ENCODE measurements at places on chromosomes 2 and 18.
A peak's percentile ranks its signal among the peaks of the same experiment; 100 is the strongest.

- DNase-seq, result no peak
Observed at GRCh38 chr2:75336451-75336850, 137.1 kb upstream of the TACR1 start.

- no peak for DNase-seq
Observed at GRCh38 chr2:202841090-202841867, 30.3 kb downstream of the ICA1L start.

DNA sequence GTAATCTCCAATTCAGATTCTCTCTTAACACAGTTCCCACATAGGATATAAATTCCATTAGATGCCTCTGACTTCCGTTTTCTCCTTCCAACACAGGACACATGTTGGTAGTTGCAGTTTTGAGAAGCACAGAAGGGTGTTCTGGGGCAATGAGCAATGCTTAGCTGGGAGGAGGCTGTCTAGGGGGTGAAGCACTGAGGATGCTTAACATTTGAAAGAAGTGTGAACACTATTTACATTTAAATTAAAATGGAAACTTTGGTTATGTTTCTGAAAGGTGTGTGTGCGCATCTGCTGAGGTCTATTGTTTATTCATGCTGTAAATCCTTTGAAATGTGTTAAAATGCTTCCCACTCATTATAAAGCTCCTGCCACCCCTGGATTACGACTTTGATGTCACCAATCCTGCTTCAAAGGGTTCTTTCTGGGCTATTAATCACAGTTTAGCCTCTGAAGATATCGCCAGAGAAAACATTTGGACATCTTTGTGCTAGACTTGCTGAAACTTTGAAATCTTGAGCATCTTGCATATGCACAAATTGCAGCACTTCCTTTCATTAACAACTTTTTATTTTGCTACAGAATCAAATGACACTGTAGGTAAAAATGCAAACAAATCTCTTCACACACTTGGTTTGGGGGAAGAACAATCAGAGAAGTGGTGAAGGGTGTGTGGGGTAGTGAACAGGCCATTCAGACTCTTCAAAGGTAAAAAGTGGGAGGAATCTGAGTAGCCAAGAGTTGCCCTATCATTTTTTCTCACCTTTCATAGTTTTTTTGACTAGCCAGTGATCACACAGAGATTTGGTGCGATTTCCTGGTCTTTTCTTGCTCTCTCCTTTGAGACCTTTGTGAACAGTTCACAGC lies 258.4 kb downstream of the MYO3B start:
- DNase-seq, result no peak

DNA sequence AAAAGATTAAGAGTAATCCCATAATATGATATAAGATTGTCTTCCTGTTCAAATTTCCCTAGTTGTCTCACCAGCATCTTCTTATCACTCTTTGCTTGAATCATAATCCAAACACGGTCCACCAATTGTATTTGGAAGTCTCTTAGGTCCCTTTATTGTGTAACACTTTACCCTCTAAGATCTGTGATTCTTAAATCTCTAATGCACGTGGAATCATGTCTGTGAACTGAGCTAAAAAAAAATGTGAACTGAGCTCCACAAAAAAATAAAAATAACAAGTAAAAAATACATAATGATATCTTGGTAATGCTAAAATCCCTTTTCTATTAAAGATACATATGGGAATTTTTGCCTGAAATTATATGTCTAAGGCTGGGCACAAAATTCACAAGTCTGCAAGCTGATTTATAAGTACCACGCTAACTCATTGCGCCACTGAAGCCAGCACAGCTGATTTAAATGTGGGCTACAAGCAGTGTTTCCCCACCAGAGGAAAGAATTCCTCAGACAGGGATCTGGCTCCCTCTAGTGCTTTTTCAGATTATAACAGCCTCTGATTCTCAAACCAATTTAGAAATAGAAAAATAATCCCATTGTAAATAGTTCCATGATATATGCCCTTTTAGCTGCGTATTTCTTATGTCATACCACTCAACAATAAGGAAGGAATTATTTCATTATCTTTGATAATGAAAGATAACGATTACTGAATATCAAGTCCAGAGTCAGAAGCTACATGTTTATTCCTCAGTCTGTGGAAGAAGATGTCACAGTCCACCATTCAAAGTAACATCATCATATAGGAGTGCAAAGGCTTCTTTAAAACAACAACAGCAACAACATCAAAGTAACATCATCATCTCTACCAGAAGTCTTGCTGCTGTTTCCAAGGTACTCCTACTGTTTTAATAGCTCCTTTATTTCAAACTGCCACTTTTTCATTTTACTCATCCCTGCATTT lies 22.9 kb downstream of the RBM43 start:
- DNase-seq, result peak; percentile 63

DNA sequence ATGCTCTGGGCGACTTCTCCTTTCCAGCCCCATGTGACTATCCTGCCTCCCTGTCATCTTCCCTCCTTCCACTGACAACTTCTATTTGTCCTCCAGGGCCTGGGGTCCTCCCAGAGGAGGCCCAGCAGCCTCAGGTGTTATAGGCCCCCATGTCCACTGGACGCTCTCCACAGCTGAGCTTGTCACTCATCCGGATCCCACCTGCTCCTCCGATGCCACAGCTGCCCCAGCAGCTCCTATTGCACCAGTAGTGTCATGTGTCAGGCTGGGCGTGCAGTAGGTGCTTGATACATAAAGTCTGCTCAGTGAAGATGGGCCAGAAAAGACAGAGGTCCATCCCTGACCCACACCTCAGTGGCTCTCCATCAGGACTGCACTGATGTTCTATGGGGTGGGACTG lies 305.7 kb upstream of the MYT1L start:
- DNase-seq, result no peak

DNA sequence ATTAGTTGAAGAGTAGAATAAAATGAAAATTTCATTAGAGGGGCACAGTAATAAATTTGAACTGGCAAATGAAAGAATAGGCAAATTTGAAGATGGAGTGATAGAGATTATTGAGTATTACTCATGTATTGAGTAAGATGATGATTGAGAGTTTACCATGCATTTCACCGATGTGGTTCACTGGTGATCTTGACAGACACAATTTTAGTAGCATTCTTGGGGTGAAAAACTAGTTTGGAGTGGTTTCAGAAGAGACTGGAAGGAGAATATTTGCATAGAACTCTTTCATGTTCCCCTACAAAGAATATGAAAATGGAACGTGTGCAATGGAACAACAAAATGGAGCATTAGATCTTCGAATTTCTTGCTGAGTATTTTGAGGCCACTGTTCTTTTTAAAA lies 121.4 kb downstream of the ASXL3 start:
- no peak for DNase-seq

DNA sequence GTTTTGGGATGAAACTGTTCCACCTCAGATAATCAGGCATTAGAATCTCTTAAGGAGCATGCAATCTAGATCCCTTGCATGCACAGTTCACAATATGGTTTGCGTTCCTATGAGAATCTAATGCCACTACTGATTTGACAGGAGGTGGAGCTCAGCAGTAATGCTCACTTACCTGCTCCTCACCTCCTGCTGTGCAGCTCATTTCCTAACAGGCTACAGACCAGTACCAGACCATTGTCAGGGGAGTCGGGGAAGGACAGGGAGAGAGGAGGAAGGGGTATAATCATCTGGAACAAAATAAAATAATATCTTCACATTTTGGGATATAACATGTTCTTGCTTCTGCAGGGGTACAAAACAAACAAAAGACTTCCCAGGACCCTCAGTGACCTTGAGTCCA lies 532.0 kb upstream of the FSHR start:
- DNase-seq, result no peak

DNA sequence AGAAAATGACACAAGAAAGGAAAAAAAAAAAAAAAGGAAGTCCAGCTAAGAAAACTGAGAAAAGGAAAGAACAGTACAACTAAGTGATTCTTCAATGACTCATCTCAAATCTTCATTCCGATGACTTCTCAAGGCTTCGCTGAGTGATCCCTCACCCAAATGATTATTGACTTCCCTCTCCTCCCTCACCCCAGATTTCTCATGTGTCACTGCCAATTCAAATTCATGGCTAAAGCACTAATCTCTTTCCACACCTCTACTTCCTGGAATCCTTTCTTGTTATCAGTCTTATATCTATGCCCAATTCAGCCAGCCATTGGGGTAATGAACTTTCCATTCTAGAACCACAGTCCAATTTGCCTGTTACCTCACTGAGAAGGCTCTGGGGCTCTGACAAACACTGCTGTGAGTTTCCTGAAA lies 7.2 kb upstream of the ABCB11 start:
- DNase-seq, result peak; percentile 30

GRCh38 chr18:61575419-61575818 lies 242.2 kb downstream of the CDH20 start:
- DNase-seq, result no peak

DNA sequence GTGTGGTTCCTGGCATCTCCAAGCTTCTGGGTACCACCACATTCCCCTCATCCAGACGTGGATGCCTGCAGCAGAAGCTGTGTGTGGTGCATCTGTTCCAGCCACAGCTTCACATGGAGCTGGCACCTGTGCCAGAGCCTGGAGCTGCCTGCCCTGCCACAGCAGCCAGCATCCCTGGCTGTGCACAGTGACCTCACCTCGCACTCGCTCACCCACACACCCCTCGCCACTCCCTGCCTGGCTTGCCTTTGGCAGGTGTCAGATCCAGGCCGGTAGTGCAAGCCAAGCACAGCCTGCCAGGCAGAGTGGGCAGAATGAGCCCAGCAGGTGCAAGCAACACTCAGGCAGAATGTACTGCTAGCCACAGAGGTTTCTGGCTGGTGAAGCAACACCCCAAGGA lies 59.9 kb upstream of the DYNC1I2 start:
- DNase-seq, result no peak

GRCh38 chr2:188345020-188345419 lies 53.3 kb downstream of the GULP1 start:
- DNase-seq, result no peak

DNA sequence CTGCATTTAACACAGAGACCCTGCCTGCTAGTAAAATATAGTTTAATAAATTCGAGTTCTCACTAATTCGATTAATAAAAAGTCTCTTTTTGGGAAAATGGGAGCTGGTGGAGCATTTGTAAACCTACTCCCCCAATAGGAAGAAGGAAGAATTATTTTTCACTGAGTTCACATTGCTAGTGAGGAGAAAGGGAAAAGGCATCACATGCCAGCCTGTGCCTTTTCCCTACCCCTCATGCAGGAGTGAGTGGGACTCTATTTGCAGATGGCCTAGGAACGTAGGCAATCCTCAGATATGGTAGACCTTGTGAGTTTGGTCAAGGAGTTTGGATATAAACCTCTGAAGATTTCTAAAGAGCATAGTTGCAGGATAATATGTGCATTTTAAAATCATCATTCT lies 218.4 kb upstream of the TRIB2 start:
- DNase-seq, result no peak

DNA sequence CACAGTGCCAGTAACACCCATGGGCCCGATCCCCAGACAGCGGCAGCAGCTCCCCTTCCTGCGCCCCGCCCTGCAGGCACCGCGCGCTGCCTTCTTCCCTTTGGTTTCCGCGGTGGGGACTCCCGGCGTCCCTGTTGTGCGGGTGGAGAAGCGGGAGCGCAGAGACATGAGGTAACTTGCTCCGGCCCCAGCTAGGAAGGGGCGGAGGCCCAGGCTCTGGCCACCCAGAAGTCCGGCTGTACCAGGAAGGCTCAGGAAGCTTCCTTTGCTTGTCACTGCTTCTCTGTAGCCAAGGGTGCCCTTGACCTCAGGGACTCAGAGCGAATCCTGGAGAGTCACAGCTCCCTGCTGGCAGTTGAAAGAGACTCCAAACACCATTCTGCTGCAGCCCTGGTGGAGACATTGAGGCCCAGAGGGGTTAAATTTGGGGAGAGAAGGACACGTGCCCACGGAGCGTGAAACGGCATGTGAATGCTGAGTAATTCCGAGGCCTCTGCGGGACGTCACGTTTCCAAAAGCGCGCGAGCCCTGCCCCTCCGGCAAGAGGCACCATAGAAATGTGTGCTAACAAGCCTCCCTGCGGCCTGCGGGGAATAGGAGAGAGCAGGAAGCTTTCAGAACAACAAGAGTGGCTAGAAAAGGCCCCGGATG lies 6.7 kb upstream of the ADCY3 start:
- DNase-seq, result peak; percentile 82

GRCh38 chr18:66979009-66979408 lies 375.1 kb upstream of the CDH19 start:
- DNase-seq, result no peak

- DNase-seq, result no peak
Observed at GRCh38 chr2:209380293-209380692, 43.6 kb upstream of the MAP2 start.

GRCh38 chr2:170030040-170030439 lies 147.9 kb upstream of the MYO3B start:
- DNase-seq, result no peak

GRCh38 chr18:70227438-70227837 lies 22.0 kb upstream of the RTTN start:
- no peak for DNase-seq

DNA sequence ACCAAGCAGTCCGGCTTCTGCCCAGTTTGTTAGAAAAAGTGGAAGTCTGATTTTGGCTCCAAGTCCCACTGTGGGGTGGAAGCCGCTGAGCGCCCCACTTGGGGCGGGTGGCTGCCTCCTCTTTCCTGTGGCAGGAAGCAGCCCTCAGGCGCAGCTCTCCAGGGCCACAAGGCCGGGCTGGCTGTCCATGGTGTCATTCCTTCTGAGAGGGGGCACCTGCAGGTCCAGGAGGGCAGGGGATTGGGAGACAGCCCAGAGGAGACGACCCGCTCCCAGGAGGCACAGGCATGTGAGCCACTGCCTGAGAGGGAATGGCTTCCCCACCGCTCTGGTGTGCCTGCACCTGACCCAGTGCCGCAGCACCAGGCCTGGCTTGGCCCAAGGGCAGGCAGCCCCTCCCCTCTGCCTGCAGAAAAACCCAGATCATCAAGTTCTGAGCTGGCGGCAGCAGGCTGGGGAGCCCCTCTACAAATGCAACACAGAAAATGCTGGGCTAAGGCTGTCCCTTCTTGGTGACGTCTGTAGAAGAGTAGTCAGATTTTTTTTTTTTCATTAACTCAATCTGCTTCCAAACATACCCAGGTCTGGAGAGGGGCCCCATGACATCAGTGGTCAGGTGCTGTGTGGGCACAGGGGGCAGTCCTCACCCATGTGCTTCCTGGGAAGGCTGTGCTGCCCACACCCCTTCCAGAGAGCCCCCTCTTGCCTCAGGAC lies 38.4 kb downstream of the HS6ST1 start:
- DNase-seq, result no peak

DNA sequence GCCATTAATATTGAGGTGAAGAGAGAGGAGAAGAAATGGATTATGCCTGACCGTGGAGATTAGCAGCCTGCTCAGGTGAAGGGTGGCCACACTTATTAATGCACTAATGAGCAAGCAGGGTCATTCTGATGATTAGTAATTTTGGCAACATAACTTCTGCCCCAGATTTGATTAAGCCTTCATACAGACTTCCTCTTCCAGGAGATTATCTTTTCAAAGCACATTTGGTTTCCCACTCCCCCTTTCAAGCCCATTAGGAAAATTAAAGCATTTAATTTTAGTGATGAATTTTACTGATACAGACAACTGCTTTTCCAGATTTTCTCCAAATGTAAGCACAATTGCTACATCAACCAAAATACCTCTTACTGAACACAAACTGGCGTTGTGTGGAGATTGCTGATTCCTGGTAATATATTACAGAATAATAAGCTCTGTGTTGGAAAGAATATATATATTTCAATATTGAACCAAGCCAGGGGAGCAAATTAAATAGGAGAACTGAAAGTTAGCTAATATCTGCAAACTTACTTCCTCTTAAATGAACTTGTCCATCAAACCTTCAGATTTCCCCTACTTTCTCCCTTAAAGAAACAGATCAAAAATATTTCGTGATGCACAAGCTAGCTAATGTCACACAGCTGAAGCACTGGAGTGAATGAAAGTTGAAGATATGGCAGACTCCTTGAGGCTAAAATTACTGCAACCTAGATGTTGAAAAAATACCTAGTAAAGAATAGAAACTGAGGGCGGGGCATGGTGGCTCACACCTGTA lies 140.8 kb downstream of the FAM210A start:
- DNase-seq, result no peak
